Transverse colon (tissue), 4 donors: ENCODE measurements at places on chromosomes 2 and 18. TPM values are rescaled to one million over a fixed set of nuclear protein-coding genes. Genes with fewer than 3 reads are reported as not detected.
A peak's percentile ranks its signal among the peaks of the same experiment; 100 is the strongest.

DNA sequence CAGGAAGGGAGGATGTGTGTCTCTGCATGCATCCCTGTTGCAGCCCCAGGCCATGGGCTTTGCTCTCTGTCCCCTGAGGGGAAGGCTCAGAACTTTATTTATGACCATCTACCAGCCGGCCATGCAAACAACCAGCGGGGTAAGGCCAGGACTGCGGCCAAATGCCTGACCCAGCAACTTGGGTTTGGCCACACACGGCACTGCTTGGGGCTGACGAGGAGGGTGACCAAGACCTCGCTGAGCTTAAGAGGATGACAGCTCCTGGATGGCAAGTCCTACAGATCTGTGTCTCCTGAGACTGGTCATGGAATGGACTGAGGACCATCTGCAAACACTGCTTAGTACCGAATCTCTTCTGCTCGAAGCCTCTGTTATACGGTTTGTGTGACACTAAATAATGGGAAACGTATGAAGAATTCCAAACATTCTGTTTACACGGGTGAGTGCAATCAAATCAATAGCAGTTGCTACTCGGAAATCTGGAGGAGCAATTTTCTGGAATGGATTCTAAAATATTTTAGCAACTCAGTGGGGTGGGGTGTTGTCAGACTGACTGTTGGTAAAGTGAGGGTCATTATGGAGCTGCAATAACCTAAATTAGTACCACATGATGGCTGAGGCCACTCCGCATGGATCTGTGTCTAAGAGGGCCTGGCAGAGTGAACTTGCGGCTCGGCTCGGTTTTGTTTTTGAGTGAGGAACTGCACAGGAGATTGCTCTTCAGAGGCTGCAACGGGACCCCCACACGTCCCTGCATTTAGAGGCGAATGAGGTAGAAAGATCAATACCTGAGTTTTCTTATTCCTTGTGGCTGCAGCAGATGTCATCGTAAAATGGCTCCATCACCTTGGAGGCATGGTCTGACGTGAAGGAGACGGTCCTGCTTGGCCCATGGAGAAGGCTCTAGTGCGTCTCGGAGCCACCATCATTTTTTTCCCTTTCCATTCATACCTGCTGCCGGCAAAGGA, 26.6 kb downstream of the TMEM18 start:
- H3K4me3 ChIP-seq: no peak overlapping the region
- H3K4me1 ChIP-seq: no peaks in the 10 kb centered on the region
- no peak overlapping the region for H3K27ac ChIP-seq

DNA sequence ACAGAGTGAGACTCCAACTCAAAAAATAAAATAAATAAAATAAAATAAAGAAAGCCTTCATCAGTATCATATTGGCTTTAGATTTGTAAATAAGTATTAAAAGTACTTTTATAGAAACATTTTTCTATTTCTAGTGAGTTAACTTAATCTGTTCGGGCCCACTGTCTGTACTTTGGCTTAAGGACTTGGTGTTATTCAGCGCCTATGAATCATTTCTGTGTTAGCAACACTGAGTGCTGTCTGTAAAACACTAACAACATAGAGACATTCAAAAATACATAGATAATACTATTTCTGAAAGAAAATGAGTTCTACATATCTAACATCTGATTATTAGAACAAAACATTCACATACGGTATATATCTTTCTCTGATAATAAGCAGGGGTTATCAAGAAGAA, 221.5 kb upstream of the CDH19 start:
- H3K4me1 ChIP-seq: no peaks in the 10 kb centered on the region
- H3K27me3 ChIP-seq: no peaks in the 10 kb centered on the region
- no peak overlapping the region for H3K27ac ChIP-seq
- no peak overlapping the region for H3K4me3 ChIP-seq
- DNase-seq: no peak

DNA sequence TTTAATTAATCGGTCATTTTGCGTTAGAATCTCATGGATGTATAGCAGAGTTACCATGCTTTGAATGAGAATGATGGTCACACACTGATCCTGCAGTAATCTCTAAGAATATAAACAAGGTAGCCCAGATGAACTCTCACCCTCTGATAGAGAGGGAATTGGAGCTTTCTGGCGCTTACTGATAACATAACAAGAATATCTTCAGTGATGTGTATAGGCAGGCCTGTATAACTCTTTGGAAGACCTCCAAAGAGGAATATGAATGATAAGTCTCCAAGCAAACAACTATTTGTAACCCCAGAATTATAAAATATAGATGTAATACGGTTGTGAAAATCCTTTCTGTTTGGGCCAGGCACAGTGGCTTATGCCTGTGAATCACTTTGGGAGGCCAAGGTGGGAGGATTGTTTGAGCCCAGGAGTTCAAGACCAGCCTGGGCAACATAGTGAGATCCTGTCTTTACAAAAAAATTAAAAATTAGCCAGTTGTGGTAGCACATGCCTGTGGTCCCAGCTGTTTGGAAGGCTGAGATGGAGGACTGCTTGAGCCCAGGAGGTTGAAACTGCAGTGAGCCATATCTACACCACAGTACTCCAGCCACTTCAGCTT, 52.5 kb upstream of the LTBP1 start:
- no peaks in the 10 kb centered on the region for H3K4me1 ChIP-seq
- H3K27me3 ChIP-seq: no peaks in the 10 kb centered on the region
- no peak overlapping the region for H3K27ac ChIP-seq

- no peaks in the 10 kb centered on the region for H3K36me3 ChIP-seq
- no peak overlapping the region for H3K27ac ChIP-seq
- no peaks in the 10 kb centered on the region for H3K27me3 ChIP-seq
- H3K4me1 ChIP-seq: no peaks in the 10 kb centered on the region
- H3K4me3 ChIP-seq: no peak overlapping the region
Measured at GRCh38 chr2:3313781-3314375, 63.7 kb downstream of the EIPR1 start.

DNA sequence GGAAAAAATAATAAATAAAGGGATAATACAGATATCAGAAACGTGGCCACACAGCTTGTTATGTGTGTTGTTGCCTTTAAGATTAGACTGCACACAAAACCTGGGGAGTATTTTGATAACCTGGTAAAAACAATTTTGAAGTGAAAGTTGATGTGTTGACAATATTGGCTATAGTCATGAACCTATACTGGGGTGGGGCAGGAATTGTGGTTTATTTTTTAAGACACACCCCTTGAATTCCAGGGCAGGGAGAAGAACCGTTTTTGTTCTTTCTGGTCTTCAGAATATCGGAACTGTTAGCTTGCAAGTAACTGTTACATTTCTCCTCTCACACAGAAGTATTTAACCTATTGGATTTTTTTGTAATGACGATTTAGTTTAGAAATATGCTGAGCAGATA, 80.4 kb downstream of the LIMS1 start:
- H3K4me1 ChIP-seq: peaks cover 33% of the 10 kb centered on the region
- no peak for DNase-seq
- H3K27ac ChIP-seq: no peak overlapping the region
- no peak overlapping the region for H3K4me3 ChIP-seq
- H3K27me3 ChIP-seq: no peaks in the 10 kb centered on the region
- H3K36me3 ChIP-seq: no peaks in the 10 kb centered on the region

DNA sequence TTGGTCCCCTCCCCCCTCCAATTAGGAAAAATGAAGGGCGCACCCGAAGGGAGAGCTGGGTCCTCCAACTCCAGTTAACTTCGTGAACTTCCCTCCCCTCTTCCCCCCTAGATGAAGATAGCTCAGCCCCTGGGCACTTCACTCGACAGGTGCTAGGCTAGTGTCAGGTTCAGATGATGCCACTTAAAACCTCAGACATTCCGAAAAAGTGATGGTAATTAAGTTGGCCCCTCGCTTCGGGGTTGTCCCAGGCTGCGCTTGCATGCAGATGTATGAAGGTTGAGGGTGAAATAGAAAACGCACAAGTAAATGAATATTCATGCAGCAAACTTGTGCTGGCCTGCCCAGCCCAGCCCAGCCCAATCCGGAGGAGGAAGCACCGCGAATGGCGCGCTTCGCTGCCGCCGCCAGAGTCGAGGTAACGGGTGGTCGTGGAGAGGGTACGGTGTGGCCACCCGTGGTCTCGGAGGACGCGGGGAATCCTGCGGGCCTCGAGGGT, 3.0 kb upstream of the GBX2 start:
- DNase-seq: no peak
- H3K27ac ChIP-seq: no peak overlapping the region
- peaks cover 100% of the 10 kb centered on the region for H3K27me3 ChIP-seq
- no peak overlapping the region for H3K4me3 ChIP-seq
- no peaks in the 10 kb centered on the region for H3K4me1 ChIP-seq
- no peaks in the 10 kb centered on the region for H3K36me3 ChIP-seq

DNA sequence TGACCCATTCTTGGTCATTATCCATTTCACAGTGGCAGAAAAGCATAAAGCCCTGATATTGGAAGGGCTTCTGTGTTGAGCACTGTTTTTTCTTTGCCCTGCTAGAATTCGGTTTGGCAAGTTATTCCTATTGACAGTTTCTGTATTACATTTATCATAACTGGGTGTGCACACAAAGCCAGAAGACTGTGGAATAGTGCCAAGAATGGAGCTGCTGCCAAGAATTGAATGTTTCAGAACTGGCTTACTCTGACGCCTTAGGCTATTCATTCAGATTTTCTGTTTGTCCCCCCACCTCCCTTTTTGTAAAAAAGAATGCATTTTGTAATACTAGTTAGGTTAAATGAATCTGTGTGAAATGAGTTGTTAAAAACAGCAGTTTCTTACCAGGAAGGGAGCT, 12.7 kb downstream of the KDM3A start:
- H3K27me3 ChIP-seq: no peaks in the 10 kb centered on the region
- peaks cover 8% of the 10 kb centered on the region for H3K4me1 ChIP-seq
- H3K27ac ChIP-seq: peak overlapping the region; percentile 16

GRCh38 chr2:85585781-85586105, 1.5 kb downstream of the VAMP5 start:
- H3K27me3 ChIP-seq: no peaks in the 10 kb centered on the region
- peaks cover 19% of the 10 kb centered on the region for H3K4me1 ChIP-seq
- no peak overlapping the region for H3K4me3 ChIP-seq

- no peaks in the 10 kb centered on the region for H3K4me1 ChIP-seq
- no peaks in the 10 kb centered on the region for H3K36me3 ChIP-seq
- H3K27me3 ChIP-seq: no peaks in the 10 kb centered on the region
- H3K4me3 ChIP-seq: no peak overlapping the region
- no peak overlapping the region for H3K27ac ChIP-seq
Measured at GRCh38 chr2:1132328-1132969, 181.8 kb downstream of the SNTG2 start.

DNA sequence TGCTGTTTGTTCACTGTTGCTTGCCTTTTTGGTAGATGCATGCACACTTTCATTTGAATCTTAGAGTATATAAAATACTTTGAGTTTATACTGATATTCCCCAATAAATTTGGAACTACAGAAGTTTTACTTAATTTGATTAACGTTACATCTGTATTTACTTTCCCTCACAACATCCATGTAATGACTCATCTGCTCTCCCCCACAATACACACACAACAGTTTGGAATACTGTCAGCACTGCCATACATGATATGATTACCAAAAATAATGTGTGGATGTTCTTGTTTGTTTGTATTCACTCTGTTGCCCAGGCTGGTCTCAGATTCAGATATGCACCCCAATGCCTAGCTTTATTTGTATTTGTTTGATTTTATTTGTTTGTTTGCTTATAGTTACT, 144.2 kb downstream of the WDR7 start:
- no peak overlapping the region for H3K27ac ChIP-seq
- no peak for DNase-seq
- no peaks in the 10 kb centered on the region for H3K36me3 ChIP-seq

DNA sequence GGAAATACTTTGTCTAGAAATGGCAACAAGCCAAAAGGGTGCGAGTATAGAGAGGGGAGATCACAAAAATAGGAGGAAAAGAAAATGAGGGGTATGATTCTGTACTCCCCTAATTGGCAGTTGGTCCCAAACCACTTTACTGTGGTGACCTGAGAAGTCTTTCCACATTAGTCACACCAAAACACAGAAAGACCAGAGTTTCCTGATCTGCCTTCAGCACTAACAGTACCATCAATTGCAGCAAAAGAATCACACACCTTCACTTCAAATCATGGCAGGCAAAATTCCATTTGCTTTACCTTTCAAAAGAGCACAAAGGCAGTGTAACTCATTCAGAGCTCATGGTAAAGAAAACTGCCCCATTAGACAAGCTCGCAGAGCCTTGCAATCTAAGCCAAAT, 86.8 kb downstream of the ALK start:
- DNase-seq: no peak
- H3K36me3 ChIP-seq: no peaks in the 10 kb centered on the region
- no peak overlapping the region for H3K4me3 ChIP-seq
- no peaks in the 10 kb centered on the region for H3K27me3 ChIP-seq

GRCh38 chr2:66122516-66122915, 312.4 kb upstream of the MEIS1 start:
- DNase-seq: no peak
- H3K4me1 ChIP-seq: no peaks in the 10 kb centered on the region
- no peaks in the 10 kb centered on the region for H3K36me3 ChIP-seq
- no peak overlapping the region for H3K27ac ChIP-seq

DNA sequence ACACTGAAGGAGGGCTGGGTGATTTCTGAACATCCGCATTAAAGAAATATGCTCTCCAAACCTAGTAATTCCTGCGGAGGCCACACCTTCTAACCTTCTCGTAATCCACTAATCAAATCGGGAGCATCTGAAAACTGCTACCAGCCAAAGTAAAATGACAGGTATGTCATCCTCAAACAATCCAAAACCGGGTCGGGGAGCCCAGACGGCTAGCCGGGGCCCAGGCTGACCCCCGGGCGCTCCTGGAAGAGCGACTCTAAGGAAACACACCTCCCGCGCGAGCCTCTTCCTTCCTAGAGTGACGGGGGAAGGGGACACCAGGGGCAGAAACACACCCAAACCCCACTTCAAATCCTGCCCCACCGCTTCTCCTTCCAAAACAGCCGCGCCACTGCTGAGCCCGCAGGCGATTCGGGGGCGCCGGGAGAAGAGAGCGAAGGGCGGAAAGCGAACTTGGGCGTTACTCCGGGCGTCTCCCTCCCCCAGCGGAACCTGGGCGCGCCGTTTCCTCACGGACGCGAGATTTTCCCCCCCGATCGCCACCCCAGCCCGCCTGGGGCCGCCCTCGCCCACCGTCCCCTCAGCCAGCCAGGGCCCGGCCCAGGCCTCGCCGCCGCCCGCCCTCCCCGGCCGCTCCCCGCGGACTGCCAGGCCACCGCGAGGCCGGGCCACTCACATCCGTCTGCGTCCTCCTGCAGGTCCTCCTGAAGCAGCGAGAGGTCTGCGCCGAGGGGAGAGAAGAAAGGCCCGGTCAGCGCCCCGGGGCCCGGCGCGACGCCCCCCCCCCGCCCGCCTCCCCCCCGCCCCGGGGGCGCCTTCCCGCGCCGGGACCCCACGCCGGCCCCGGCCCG, 584 bp downstream of the PPP4R1 start:
- no peaks in the 10 kb centered on the region for H3K36me3 ChIP-seq
- H3K4me1 ChIP-seq: peaks cover 38% of the 10 kb centered on the region
- DNase-seq: peak; percentile 70

GRCh38 chr18:40249390-40250080, 1705.5 kb upstream of the PIK3C3 start:
- no peaks in the 10 kb centered on the region for H3K4me1 ChIP-seq
- no peak for DNase-seq
- H3K36me3 ChIP-seq: no peaks in the 10 kb centered on the region
- H3K27ac ChIP-seq: no peak overlapping the region

Gene CRYGC
- not detected for total RNA-seq

Gene DNAJC27
- total RNA-seq: 7.6 TPM

Gene SLC35F6
- 36.3 TPM for total RNA-seq

Gene NCL
- total RNA-seq: 227 TPM

Gene PID1
- 54.6 TPM for total RNA-seq

Gene TMEM169
- 0.41 TPM for total RNA-seq

Gene SFXN5
- 12.3 TPM for total RNA-seq
